ENCODE measurements at places on chromosomes 1 and 21.

DNA sequence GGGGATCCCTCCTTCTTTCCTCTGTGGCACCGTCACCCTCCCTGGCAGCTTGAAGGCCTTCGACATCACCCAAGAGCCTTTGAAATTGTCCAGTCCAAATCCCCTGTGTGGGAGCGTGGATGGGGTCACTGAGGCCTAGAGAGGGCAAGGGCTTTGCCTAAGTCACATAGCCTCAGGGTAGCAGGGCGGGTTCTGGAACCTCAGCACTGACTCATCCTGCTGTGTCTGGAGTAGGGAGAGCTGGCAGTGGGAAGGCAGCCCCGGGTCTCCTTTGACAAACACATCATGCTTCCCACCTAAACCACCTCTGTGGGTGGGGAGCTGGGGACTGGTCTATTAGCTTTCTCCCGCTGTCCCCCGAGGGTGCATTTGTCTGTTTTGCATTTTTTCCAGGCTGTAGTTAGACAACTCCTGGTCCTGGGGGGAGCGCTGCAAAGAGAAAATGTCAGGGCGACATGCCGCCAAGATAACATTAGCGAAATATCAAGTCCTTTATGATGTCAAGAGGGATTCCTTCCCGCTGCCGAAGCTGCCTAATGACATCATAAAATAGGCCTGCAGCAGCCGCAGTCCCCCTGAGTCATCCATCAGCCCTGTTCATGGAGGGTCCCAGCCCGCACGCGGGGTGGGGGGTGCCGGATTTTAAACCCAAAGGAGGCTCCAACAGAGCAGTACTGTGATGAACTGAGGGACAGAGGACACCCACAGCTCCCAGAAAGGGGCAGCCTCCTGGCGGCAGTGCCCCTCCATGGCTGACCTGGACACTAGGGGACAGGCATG, 77.0 kb upstream of the POU3F1 start:
- DNase-seq = no peak

DNA sequence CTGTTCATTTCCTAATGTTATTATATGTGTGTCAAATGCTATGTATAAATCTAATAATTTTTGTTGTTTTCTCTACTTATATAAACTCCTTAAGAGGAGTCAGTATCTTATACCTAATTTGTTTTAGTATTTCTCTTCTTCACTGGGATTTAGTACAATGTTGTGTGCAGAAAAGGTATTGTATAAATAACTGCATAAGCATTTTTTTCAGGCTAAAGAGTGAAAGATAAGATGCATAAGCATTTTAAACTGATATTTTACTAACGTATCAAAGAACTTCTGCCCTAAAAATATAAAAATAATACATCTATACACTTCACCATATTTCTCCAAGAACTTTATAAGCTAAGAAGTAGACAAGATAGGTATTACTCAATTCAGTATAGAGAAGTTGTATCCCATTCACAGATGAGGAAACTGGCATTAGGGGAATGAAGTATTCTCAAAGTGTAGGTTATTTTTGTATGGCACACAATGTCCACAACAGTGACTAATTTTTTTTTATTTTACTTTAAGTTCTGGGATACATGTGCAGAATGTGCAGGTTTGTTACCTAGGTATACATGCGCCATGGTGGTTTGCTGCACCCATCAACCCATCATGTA, 59.3 kb downstream of the NUP210L start:
- no peak for DNase-seq

- DNase-seq = no peak
Observed at GRCh38 chr1:33517596-33518250, 45.3 kb downstream of the ZSCAN20 start.

GRCh38 chr1:37477198-37477931, 3.0 kb downstream of the ZC3H12A start:
- DNase-seq = no peak

DNA sequence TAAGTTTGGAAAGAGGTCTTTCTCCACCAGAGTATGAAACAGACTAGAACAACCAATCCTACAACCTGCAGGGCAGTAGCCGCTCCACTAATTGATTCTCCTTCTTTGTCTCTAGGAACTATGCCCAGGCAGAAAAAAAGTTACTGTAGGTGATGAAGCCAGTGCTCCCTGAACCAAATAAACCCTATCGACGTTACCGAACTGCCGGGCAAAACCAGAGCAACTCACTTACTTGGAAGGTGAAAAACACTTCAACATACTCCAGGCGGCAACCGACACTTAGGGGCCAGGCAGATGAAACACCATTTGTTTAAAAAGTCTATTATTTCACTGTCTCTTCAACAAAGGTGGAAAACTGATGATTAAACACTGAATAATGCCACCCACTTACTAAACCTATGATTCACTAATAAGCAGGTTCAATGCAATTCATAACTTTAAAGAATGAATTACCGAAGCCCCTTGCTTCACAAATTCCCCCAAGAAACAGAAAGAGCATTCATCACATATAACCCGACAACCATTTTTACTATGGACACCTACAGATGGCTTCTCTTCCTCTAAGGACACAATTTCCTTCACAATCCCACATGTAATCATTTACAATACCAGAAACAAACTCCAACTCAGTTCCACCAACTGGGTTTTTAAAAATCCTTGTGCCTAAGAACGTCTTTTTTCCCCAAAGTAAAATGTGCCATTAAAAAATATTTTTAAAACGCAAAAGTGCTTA, 1.6 kb downstream of the NRIP1 start:
- no peak for DNase-seq

- no peak for DNase-seq
Observed at GRCh38 chr1:95889400-95889799, 655.4 kb downstream of the RWDD3 start.

GRCh38 chr1:31326461-31326860, 29.6 kb downstream of the ZCCHC17 start:
- no peak for DNase-seq

DNA sequence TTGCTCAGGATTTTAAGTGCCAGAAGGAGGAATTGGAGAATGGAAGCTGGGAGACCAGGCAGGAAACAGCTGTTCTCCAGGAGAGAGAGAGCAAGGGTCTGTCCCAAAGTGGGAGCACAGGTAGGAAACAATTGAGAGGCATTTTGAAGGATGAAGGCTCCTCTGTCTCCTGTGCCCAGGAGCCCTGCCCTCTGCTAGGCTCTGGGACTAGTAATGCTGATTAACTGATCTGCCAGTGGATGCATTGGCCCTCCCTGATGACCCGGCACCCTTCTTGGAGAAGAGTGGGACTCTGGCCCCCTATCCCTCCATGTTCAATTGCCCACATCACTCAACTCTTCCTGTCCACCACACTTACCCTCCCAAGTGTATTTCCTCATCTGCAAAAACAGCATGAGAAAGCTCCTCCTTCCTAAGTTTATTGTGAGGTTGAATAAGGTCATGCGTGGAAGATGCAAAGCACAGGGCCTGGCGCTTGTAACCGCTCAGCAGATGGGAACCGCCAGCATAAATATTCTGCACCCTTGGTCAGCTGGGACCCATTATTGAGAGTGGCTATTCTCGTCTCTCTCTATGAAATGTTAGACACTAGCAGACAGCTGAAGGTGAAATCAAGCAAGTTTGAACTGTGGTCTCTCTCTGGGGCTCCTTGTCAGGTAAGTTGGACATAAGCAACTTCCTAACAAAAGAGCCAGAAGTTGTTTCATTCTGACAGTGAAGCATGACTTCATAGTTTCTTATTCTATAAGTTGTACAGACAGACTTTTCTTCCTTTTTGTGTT, 63.0 kb upstream of the ANGPTL1 start:
- no peak for DNase-seq

DNA sequence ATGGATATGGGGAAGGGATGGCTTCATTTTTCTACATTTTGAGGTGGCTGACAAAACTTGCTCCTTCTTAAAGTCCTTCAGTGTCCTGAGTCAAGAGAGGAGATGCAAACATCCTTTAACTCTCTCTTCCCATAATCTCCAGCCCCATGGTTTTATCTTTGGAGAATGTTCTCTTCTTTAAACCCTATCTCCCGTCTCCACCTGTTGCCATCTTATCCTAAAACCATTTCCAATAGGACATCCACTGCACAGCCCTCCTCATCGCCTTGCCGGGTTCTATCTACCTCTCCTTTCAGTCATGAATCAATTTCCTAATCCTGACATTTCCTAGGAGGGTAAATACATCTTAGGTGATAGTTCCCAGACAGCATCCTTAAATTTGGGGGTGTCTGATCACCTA, 44.2 kb upstream of the KCNE2 start:
- DNase-seq = no peak

DNA sequence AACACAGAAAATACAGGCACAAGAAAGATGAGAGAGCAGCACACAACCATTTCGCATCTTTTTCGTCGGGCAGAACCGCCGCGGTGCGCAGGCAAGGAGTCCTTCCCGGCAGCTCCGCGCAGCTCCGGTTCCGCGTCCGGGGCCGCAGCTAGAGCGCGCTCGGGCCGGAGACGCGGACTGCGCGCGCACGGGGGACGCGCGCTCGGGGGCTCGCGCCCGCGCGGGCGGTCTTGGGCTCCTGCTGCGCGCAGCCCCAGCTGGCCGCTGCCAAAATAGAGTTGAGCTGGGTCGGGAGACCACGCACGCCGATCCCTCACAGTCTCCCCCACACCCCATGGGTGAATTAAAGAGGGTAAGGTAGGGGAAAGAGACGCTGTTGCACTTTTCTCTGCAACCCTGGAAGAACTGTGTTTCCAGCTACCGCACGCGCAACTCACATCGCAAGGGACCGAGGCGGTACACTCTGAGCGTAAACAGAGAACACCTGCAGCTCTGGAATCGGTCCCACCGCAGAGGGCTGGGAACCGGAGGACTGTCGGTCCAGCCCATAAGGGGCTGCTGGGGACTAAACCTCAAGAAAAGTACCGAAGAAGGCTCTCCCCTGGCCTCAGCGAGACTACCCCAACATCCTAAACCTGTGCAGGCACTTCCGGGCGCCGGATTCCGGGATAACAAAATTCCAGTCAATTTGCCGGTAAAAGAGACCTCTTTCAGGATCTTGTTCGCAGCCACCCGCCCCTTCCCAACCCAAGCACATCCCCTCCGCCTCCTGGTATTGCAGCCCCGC, 1.7 kb downstream of the NR5A2 start:
- DNase-seq = peak; percentile 79

GRCh38 chr1:217106231-217106901, 383.1 kb upstream of the ESRRG start:
- DNase-seq = no peak

DNA sequence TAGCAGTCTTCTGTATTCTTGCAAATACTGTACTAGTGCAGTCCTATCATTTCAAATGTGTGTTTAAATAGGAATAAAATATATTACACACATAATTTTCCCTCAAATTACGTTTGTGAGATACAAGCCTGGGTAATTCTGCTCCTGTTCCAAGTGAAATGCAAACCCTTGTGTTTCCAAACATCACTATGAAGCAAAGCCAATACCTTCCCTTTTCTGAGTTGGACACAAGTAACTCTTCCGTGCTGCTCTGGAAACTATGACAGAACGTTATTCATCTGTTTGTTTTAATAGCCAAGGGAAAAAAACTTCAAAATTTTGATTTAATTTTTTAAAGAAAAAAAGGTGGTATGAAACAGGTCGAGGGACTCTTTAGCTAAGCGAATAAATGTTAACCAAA, 73.7 kb upstream of the UBE2U start:
- no peak for DNase-seq

GRCh38 chr21:19712441-19712840, 1285.8 kb upstream of the NCAM2 start:
- no peak for DNase-seq

GRCh38 chr1:65866439-65866838, 73.7 kb downstream of the PDE4B start:
- no peak for DNase-seq

GRCh38 chr1:14495996-14496395, 102.5 kb upstream of the KAZN start:
- DNase-seq = no peak

DNA sequence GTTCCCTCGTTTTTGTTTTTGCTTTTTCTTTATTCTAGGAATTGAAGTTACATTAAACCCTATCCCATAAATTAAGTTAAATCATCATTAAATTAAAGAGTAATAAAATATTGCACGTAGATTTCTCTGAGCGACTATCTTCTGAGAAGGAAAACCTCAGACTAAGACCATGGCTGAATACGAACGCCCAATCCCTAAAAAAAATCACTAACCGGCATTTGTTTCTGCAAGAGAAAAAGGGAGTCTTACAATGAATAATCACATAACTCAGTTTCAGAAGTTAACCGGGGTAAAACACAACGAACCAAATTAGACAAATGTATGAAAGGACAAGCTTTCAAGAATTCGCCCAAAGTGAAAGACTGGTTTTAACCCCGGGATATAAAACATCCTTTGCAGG, 1.3 kb downstream of the PIK3R3 start:
- peak; percentile 27 for DNase-seq

Data from NCI-H774 (cell line).